Thoracic aorta (tissue), 2 donors: ENCODE measurements at places on chromosomes 6 and 20.
A peak's percentile ranks its signal among the peaks of the same experiment; 100 is the strongest.

DNA sequence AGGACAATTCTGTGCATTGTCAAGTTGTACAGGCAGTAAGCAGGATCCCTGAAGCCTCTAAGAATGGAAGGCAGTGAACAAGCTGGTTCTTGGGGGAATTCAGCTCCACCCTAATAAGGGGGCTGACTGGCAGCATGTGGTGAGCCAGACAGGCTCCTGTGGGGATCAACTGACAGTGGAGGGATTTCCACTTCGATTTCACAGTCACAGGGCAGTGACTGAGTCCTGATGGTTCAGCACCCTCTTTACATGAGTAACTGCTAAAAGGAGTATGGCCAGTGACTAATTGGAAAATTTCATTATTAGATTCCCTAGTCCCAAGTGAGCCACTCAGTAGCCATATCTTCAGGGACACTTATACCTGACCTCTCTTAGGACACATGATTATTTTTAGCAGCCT lies 78.4 kb downstream of the NDUFAF5 start:
- H3K36me3 ChIP-seq, result no peaks in the 10 kb centered on the region
- H3K4me1 ChIP-seq, result peaks cover 27% of the 10 kb centered on the region
- no peak overlapping the region for H3K4me3 ChIP-seq
- H3K27me3 ChIP-seq, result no peaks in the 10 kb centered on the region

DNA sequence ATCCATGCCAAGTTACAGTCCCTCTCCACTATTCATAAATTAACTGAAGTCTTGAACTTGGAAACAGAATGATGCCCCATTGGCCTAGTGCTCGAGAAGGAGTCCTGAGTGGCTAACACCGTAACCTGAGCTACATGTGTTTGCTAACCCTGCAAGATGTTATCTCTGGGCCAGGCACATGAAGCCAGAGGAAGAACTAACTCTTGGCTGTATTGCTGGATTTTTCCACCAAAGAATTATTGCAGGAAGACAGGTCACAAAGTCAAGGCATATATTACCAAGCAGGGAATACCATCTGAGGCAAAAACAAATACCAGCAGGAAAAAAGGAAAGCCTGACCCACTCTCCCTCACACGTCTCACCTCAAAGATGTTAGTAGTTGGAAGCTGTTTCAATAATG lies 148.9 kb upstream of the PHACTR1 start:
- H3K4me1 ChIP-seq, result peaks cover 6% of the 10 kb centered on the region
- H3K36me3 ChIP-seq, result no peaks in the 10 kb centered on the region
- no peaks in the 10 kb centered on the region for H3K27me3 ChIP-seq
- no peak overlapping the region for H3K4me3 ChIP-seq

DNA sequence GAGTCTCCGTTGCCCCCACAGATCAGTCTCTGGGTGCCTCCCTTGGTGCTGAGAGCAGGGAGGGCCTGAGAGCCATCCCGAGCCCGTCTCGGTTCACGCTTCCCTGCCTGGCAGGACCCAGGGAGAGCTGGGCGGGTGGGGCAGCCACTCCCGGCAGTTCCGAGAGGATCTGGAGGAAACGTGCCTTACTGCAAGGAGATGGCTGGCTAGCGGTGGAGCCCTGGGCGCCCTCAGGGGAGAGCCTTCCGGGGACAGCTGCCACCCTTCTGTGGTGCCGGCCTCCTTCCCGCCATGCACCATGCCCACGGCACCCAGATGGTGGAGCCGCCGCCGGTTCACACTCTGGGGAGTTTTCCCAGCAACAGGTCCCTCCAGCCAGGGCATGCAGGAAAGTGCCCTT lies 45.8 kb upstream of the SLCO4A1 start:
- DNase-seq, result no peak
- no peak overlapping the region for H3K27ac ChIP-seq
- H3K4me3 ChIP-seq, result no peak overlapping the region
- H3K27me3 ChIP-seq, result no peaks in the 10 kb centered on the region

DNA sequence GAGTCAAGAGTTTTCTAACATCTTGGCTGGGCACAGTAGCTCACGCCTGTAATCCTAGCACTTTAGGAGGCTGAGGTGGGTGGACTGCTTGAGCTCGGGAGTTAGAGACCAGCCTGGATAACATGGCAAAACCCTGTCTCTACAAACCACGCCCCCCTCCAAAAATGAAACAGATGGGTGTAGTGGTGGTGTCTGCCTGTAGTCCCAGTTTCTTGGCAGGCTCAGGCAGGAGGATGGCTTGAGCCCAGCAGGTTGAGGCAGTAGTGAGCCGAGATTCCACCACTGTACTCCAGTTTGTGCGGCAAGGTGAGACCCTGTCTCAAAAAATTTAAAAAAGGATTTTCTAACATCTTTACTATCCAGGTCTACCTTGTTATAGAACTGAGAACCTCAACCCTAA lies 22.0 kb downstream of the FAM8A1 start:
- H3K4me1 ChIP-seq, result peaks cover 6% of the 10 kb centered on the region
- peaks cover 22% of the 10 kb centered on the region for H3K36me3 ChIP-seq
- no peak overlapping the region for H3K27ac ChIP-seq
- DNase-seq, result no peak

- no peak for DNase-seq
- H3K27me3 ChIP-seq, result no peaks in the 10 kb centered on the region
- no peaks in the 10 kb centered on the region for H3K4me1 ChIP-seq
Measured at GRCh38 chr6:55636406-55637102, 57.6 kb upstream of the HMGCLL1 start.

- no peak overlapping the region for H3K27ac ChIP-seq
- peaks cover 5% of the 10 kb centered on the region for H3K4me1 ChIP-seq
- no peaks in the 10 kb centered on the region for H3K36me3 ChIP-seq
- no peak for DNase-seq
- H3K4me3 ChIP-seq, result no peak overlapping the region
- H3K27me3 ChIP-seq, result no peaks in the 10 kb centered on the region
Measured at GRCh38 chr6:33718713-33719112, 7.2 kb upstream of the UQCC2 start.

- no peaks in the 10 kb centered on the region for H3K27me3 ChIP-seq
- H3K36me3 ChIP-seq, result no peaks in the 10 kb centered on the region
- no peaks in the 10 kb centered on the region for H3K4me1 ChIP-seq
- no peak for DNase-seq
Measured at GRCh38 chr20:40600441-40601219, 88.4 kb downstream of the MAFB start.

GRCh38 chr6:139080255-139080920 lies 51.8 kb downstream of the ABRACL start:
- no peaks in the 10 kb centered on the region for H3K27me3 ChIP-seq
- peak overlapping the region; percentile 67 for H3K27ac ChIP-seq
- DNase-seq, result peak; percentile 45
- H3K4me1 ChIP-seq, result no peaks in the 10 kb centered on the region
- H3K36me3 ChIP-seq, result no peaks in the 10 kb centered on the region
